NCI-H187 (cell line): ENCODE measurements at places on chromosomes 13 and 19.

GRCh38 chr13:95822303-95822702, 145.4 kb downstream of the DNAJC3 start:
- no peak for DNase-seq

DNA sequence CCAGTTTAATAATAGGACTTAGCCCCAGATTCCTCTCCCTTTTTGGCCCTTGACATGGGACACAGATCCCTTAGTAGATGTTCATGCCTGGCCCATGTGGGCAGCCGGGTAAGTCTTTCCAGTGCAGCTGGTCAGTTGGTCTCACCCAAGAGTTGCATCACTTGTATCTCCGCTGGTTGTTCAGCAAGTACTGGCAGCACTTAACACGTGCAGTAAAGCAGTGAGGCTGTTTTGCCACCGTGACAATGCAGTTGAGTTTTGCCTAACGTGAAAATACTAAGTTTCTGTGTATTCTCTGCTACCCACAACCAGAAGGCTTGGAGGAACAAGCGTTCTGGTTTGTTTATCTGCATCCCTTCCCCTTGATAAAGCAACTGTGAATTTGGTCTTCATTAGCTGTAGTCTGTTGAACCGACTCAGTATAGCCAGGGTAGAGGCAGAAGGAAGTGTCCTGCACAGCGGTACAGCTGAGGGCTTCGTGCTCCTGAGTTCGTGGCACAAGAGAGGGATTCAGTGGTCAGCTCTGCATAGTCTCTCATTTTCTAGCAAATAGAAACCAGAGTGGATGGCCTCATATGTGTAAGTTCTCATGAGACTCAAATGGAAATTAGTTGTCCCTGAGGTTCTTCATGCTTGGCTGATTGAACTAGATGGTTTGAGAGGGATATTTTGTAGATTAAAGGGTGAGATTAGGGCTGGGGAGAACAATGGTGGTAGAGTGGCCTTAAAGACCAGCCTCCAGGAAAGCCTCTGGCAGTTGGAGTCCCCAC, 50.3 kb downstream of the ARHGEF7 start:
- DNase-seq, result no peak

DNA sequence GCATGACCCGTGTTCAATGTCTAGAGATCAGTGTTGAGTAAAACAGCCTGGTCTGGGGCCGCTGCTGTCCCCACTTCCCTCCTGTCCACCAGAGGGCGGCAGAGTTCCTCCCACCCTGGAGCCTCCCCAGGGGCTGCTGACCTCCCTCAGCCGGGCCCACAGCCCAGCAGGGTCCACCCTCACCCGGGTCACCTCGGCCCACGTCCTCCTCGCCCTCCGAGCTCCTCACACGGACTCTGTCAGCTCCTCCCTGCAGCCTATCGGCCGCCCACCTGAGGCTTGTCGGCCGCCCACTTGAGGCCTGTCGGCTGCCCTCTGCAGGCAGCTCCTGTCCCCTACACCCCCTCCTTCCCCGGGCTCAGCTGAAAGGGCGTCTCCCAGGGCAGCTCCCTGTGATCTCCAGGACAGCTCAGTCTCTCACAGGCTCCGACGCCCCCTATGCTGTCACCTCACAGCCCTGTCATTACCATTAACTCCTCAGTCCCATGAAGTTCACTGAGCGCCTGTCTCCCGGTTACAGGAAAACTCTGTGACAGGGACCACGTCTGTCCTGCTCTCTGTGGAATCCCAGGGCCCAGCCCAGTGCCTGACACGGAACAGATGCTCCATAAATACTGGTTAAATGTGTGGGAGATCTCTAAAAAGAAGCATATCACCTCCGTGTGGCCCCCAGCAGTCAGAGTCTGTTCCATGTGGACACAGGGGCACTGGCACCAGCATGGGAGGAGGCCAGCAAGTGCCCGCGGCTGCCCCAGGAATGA, 1.5 kb upstream of the CEACAM5 start:
- peak; percentile 82 for DNase-seq

DNA sequence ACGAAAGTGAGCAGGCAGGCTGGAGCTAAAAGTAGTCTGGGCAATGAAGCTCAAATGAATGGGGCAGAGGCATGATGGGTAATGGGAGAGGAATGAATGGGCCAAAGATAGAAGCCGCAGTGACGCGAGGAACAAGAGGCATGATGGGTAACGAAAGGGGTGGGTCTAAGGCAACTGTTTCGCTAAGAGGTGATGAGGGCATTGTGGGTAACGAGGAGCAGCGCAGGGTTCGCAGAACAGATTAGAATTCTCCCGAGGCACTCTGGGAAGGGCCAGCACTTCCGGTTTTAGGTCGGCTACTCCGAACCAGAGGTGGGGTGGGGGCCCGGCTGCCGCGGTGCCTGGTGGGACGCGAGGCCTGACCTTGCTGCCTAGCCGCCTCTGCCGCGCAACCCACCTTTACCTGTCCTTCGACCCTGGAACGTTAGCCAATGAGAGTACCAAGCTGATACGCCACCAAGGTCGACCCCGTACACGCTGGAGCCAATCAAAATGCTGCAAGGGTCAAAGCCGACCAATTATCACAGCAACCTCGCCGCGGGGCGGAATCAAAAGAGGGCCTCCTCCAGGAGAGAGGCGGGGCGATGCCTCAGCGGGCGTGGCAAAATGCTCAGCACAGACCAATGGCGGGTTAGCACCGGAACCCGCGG, 563 bp upstream of the TOMM40 start:
- peak; percentile 99 for DNase-seq

GRCh38 chr19:50325310-50326100, 3.7 kb downstream of the KCNC3 start:
- peak; percentile 87 for DNase-seq
